ENCODE measurements at places on chromosomes 2 and 18.

GRCh38 chr2:199933466-199933865, 21.8 kb downstream of the TYW5 start:
- H3K27me3 ChIP-seq, result no peaks in the 10 kb centered on the region
- H3K36me3 ChIP-seq, result no peaks in the 10 kb centered on the region
- no peaks in the 10 kb centered on the region for H3K4me1 ChIP-seq

GRCh38 chr2:217081799-217082198, 221.9 kb upstream of the TNP1 start:
- no peaks in the 10 kb centered on the region for H3K36me3 ChIP-seq
- no peaks in the 10 kb centered on the region for H3K27me3 ChIP-seq
- DNase-seq, result no peak
- H3K4me3 ChIP-seq, result no peak overlapping the region
- H3K4me1 ChIP-seq, result no peaks in the 10 kb centered on the region

DNA sequence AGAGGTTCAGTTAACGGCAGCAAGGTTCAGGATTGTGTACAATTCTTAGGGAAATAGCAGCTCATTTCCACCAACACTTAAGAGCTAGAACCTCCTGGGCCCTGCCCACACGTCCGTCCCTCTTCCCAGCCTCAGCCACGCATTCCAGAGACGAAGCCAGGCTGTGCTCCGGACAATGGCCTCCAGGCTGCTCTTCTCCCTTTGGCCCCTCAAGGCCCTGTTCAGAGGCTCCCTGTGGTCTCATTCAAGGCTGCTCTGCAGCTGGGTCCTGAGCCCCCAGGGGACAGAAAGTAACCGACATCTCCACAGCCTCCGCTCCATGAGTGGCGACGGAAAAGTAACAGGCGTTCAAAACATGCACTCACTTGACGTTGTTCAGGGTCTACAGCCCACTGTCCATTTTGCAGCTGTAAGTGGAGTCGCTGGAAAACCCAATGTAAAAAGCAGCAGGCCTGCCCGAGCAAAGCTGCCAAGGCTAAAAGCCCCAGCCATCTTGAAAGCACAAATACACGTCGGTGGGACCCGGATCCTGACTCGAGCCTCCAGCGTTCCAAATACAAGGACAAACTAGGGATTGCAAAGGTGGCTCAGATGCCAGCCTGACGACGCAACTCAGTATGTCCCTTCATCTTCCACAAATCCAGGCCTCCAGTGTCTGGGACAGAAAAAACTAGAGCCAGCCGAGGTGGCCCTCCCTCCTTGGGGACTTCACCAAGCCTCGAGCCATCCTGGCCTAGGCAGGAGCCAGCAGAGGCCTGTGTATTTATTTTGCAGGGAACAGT, 76.9 kb downstream of the NDUFA10 start:
- H3K27ac ChIP-seq, result no peak overlapping the region
- H3K36me3 ChIP-seq, result no peaks in the 10 kb centered on the region
- no peaks in the 10 kb centered on the region for H3K27me3 ChIP-seq
- peaks cover 7% of the 10 kb centered on the region for H3K4me1 ChIP-seq

GRCh38 chr2:235467588-235467987, 26.3 kb upstream of the AGAP1 start:
- H3K27me3 ChIP-seq, result no peaks in the 10 kb centered on the region
- no peak overlapping the region for H3K4me3 ChIP-seq
- H3K27ac ChIP-seq, result no peak overlapping the region
- no peaks in the 10 kb centered on the region for H3K4me1 ChIP-seq

All from breast epithelium (tissue), 4 donors.